ENCODE measurements at places on chromosomes 3 and 15.

DNA sequence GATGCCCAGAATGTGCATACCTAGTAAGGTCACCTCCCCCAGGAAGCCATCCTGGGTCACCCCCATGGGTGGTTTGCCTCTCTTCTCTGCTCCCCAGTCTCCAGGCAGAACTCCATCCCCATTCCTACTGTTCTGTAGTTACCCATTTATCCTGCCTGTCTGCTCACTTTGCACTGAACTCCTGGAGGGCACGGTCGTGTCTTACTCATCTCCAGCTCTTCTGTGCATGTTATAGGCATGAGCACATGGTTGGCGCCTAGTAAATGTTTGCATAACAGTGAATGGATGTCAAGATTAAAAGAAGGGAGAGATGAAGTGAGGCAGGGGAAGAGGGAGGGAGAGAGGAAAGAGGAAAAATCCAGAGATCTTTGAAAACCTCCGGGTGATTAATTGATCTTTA, 208.4 kb upstream of the TRIM42 start:
- peak; percentile 46 for DNase-seq

GRCh38 chr3:184347321-184348056, 10.1 kb downstream of the FAM131A start:
- DNase-seq = peak; percentile 63

DNA sequence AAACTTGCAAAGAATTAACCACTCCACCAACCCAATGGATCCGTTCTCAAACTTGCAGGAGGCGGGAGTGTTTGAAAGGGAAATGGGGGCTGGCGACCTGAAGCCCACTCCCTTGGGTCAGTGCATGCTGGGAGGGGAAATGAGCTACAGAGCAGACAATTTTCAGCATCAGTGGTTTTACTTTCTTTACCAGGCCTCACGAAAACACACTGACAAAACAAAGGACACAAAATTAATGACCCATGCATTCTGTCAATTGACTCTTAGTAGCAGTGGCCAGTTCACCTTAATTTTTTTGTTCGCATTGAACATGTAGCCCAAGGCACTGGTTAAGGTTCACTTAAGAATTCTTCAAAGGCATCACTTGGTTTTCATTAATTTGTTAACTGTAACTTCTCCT, 413.5 kb downstream of the MECOM start:
- no peak for DNase-seq

DNA sequence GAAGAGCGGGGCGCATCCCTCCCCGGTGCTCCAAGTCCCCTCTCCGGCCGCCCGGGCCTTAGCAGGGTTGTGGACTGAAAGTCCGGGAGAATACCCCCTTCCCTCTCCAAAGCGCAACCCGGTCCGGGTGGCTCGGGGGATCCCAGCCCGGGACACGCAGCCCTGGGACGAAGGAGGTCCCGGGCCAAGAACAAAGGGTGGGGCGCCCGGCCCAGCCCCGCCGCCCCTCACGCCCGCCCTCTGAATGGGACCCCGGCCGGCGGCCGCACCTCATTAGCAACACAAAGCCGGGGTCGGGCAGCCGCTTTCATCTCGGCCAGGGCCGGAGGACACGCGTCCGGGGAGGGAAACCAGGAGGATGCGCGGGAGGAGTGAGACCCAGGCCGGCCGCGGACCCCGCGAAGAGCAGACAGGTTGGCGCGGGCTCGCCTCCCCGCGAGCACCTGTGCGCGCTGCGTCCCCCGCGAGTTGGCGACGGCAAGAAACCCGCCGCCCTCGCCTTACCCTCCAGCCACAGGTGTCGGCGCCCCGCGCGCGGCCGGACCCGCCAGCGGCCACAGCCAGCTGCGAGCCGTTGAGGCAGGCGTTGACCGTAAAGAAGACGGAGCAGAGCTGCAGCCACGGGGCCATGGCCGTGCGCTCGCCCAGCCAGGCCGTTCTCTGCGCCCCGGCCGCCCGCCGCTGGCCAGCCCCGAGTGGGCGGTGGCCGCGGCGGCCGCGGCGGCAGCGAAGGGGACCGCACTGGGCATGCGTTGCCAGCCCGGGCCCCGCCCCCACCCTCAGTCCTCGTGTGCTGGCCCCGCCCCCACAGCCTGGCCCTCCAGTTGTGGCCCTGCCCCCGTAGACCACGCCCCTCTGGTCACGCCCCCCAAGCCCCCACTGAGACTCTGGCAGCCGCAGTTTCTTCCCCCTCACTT, at the start of gene IL17RD:
IL17RD (minus strand) TSS at position 697 of the 917 bp plus-strand sequence; CDS start at position 630, 67 bp downstream.
- peak; percentile 74 for DNase-seq

- peak; percentile 70 for DNase-seq
Measured at GRCh38 chr3:58214484-58215316, 3.9 kb upstream of the DNASE1L3 start.

DNA sequence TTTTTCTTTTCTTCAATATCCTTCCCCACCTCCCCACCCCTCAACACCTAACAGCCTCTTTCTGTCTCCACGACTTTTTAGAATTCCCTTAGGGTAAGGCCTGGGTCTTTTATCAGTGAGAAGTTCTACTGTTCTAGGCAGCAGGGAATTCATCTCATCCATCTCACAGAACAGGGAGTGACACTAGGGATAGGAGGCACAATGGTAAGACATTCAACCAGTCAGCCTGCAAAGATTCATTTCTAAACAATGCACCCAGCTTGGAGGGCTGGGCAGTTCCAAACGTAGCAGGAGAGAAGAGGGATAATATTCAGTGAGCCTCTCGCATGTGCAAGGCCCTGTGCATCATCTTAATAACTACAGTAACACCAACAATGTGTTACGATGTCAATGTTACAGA, 43.6 kb downstream of the LRIG1 start:
- DNase-seq = no peak

- peak; percentile 22 for DNase-seq
Measured at GRCh38 chr15:45333550-45333949, 44.8 kb downstream of the GATM start.

DNA sequence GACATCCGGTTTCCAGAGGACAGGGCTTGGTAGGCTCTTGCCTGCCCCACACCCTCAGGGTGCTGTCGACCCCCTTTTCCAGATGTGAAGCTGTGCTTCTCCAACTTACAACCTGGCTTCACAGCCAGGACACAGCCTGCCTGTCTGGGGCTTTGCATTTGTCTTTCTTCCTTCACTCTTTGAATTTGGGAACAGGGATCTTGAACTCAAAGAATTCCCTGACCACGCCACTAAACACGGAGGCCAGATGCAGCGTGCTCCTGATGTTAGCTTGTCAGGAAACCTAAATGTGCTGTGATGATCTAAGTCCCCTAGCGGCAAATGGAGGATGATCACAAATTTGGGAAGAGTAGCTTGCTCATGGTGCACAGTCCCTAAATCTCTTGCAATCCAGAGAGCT, 244.8 kb upstream of the RGMA start:
- no peak for DNase-seq

- DNase-seq = no peak
Measured at GRCh38 chr3:32110233-32110760, 3.9 kb downstream of the GPD1L start.

DNA sequence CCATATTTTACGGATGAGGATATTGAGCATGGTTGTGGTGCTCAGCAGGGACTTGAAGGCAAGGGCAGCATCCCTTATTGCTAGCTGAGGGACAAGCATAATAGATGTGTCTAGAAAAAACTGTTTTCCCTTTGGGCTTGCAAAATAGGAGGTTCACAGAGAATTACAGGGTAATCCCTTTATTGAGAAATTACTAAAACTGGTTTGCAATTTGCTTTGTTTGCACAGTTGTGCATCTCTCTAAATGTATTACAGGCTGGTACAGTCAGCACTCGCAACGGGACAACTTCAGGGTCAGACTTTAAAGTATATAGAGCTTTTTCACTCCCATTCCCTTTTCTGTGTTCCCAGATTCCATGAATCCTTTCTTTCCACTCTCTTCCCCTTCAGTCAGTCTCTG, 51.3 kb downstream of the SUCNR1 start:
- no peak for DNase-seq

GRCh38 chr3:107634099-107634489, 111.3 kb downstream of the BBX start:
- no peak for DNase-seq

DNA sequence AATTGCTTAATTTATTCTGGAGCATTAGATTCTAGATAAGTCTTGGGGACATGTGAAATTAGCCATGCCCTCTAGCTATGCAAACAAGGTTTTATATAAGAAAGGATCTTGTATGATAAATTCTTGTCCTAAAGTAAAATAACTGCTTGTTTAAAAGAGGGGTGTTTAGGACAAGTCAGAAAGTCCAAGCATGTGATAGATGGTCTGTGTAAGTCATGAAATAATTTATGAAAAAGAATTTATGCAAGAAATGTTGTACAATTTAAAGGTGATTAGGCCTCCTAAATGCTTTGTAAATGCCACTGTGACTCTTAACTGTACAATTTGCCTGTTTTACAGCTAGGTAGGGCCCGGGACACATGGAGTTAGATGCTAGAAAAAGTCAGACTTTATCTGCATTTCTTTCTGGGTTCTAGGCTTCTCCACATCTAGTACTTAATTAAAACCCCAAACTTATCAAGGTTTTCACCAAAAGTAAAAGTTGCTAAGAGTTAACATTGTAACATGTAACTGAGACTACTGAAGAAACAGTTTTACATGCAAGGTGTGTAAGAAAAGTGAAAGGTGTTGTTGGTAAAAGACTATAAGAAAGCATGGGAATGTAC, 13.2 kb downstream of the LINS1 start:
- DNase-seq = peak; percentile 36

DNA sequence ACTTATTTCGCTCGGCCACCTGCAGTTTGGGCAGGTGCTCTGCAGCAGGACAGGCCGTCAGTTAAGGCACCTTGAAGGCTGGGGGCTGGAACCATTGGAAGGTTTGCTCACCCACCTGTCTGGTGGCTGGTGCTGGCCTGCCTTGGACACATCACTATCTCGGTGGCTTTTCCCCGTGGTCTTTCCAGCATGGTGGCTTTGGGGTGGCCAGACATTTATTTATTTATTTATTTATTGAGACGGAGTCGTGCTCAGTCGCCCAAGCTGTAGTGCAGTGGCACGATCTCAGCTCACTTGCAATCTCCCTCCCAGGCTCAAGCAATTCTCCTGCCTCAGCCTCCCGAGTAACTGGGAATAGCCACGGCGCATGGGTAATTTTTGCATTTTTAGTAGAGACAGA, 11.7 kb downstream of the ISG20 start:
- no peak for DNase-seq

- peak; percentile 51 for DNase-seq
Measured at GRCh38 chr3:27093771-27094170, 275.4 kb downstream of the NEK10 start.

DNA sequence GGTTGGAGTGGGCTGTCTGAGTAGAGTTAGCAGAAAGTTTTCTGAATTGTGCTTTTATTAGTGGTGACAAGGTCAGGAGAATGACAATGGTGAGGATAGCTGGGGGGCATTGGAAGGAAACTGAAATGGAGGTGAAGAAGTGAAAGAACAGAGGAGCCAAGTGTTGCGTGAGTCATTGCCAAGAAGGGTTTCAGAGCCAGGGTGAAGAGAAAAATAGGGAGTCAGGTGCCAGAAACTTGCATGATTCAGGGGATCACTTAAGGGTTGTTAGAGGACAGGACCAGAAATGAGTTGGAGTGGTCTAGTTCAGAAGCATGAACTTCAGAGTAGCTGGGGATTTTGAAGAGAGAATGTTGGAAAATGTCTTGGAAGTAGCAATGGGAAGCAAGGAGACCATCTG, 86.0 kb upstream of the GALNT15 start:
- peak; percentile 55 for DNase-seq

DNA sequence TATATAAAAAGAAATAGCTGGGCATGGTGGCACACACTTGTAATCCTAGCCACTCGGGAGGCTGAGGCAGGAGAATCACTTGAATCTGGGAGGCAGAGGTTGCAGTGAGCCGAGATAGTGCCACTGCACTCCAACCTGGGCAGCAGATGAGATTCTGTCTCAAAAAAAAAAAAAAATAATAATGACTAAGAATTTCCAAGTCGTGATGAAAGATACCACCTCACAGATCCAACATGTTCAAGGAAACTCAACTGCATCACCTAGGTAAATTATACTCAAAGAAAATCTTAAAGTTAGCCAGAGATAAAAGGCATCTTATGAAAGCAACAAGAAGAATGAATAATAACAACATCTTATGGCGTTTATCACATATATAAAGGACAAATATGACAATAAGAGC, 50.1 kb downstream of the DOCK3 start:
- DNase-seq = no peak

GRCh38 chr3:129617381-129618185, 11.1 kb upstream of the PLXND1 start:
- DNase-seq = no peak

- no peak for DNase-seq
Measured at GRCh38 chr15:62412686-62413085, 247.6 kb upstream of the C2CD4B start.

DNA sequence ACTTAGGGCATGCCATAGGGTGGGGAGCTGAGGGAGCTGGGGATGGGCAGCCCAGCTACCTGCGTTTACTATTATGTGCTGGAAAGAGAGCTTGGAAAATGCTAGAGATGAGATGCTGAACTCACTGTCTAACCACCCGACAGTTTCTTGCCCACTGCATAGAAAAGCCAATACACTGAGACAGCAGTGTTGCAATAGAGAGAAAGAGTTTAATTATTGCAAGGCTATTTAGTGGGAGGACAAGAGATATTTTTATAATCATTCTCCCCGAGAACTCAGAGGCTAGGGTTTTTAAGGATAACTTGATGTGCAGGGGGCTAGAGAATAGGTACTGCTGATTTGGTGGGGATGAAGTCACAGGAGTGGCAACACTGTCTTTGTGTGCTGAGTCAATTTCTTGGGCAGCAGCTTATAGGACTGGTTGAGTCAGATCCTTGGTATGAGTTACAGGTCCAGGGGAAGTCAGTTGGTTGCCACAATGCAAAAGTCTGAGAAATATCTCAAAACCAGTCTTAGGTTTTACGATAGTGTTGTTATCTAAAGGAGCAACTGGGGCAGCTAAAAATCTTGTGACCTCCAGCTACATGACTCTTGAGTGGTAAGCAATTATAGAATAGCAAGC, 205.9 kb downstream of the GABRG3 start:
- no peak for DNase-seq

GRCh38 chr3:135944831-135945230, 20.7 kb upstream of the PPP2R3A start:
- DNase-seq = no peak

- DNase-seq = no peak
Measured at GRCh38 chr15:91845720-91846119, 7.8 kb upstream of the SLCO3A1 start.

DNA sequence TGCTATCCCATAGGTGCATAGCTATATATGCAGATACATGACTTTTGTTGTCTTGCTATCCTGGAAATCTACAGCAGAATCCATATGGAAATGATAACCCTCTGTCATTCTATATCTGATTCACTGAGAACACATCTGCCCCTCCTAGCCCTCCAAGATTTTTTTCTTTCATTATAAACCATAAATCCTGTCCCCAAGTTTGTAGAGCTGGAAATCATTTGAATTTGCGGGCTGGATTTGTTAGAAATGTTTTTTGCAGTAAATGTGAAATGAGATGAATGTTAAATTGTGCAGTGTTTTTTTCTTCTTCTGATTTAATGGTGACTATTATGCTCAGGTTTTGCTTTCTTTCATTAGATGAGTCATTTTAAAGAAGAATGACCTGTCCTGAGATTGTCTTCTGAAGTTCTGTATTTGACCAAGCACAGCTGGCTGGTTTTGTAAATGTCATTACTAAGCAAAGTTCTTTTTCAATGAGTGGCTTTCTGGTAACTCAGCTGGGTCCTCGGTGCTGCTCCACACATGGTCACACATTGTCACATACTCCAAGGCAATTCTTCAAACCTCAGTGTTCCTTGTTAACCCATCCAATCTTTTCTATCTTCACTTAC, 25.3 kb upstream of the ABHD17C start:
- DNase-seq = peak; percentile 61

All from cardiac fibroblast (primary cell).